ENCODE measurements at places on chromosomes 1 and 21. TPM values are rescaled to one million over a fixed set of nuclear protein-coding genes. Genes with fewer than 3 reads are reported as not detected.
A peak's percentile ranks its signal among the peaks of the same experiment; 100 is the strongest.

GRCh38 chr1:172447641-172448040, 3.8 kb upstream of the PIGC start:
- DNase-seq = peak; percentile 74
- no peaks in the 10 kb centered on the region for H3K27me3 ChIP-seq

The GIPC2 gene
- not detected for total RNA-seq

DNA sequence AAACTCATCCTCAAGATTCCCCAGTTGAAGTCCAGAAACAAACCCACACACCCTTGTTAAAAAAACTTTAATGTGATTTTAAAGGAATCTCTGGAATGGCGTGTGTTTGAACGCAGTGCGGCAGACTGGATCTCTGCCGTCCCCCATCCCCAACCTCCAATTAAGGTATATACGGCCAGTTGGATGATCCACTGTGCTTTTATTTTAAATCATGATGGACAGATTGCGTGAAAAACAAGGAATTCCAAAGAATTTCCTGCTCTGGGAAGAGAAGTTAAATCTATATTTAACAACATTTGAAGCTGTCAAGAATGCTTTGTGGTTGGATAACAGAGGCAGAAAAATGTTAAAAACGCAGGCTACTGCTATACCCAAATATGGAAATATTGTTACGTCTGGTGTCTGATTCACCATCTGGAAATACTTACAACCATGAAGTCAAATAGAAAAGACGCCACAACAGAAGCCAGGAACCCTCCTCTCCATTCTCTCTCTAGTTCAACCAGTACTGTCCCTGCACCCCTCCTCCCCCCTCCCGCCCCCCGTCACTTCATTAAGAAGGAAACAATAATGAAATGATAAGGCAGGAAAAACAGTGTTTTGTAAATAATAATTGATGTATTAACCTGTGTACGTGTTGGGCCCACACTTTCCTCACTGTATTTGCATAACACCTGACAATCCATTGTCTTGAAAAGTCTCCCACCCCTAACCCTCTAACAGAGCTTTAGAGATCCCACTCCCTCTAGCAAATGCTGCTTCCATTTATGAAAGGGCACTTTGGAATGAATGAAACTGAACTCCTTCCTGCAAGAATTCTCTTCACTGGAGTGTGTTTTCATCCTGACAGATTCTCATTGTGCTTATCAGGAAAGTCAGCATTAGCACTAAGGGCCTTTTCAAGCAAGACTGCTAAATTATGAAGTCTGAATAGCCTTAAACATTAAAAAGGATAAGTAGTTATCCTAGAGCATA, 2.0 kb upstream of the CCN1 start:
- H3K27ac ChIP-seq = no peak overlapping the region
- peaks cover 45% of the 10 kb centered on the region for H3K36me3 ChIP-seq
- peak; percentile 69 for DNase-seq
- H3K4me1 ChIP-seq = peaks cover 31% of the 10 kb centered on the region
- H3K4me3 ChIP-seq = no peak overlapping the region
- H3K27me3 ChIP-seq = no peaks in the 10 kb centered on the region

DNA sequence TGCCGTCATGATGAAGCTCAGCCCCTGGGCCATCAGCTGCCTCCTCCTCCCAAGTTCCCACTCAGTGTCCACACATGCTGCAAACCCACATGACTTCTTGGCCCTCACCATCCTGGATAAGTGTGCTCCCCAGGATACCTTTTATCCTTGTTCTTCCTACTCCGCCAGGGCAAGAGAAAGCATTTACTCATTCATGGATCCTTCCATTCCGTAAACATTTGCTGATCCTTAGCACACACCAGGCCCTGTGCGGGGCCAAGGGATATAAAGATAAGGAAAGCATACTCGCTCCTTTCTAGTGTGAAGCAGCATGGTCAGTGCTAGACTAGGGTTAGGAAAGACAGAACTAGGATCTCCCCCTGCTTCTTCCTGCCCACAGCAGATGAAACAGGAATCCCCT, 122.1 kb upstream of the HMGB4 start:
- no peak overlapping the region for H3K27ac ChIP-seq
- no peak for DNase-seq
- H3K36me3 ChIP-seq = no peaks in the 10 kb centered on the region
- no peak overlapping the region for H3K4me3 ChIP-seq

The LRRC38 gene
- total RNA-seq = not detected

DNA sequence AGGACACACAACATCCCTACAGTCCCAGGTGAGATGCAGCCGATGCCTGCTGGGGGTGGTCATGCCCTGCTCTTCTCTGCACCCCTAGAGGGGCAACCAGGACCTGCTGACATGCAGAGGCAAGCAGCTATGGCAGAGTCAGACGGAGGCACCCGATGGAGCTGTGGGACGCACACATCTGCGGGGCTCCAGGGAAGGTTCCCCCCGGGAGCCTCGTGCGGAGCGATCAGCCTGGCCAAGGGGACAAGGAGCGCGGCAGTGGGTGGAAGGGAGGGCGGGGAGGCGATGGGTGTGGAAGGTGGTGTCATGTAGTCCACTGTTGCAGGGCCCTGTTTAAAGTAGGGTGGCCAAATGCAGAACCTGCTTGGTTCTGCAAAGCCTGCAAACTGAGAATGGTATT, 143.0 kb upstream of the AJAP1 start:
- no peaks in the 10 kb centered on the region for H3K27me3 ChIP-seq
- no peak for DNase-seq
- H3K36me3 ChIP-seq = no peaks in the 10 kb centered on the region
- H3K4me3 ChIP-seq = no peak overlapping the region

DNA sequence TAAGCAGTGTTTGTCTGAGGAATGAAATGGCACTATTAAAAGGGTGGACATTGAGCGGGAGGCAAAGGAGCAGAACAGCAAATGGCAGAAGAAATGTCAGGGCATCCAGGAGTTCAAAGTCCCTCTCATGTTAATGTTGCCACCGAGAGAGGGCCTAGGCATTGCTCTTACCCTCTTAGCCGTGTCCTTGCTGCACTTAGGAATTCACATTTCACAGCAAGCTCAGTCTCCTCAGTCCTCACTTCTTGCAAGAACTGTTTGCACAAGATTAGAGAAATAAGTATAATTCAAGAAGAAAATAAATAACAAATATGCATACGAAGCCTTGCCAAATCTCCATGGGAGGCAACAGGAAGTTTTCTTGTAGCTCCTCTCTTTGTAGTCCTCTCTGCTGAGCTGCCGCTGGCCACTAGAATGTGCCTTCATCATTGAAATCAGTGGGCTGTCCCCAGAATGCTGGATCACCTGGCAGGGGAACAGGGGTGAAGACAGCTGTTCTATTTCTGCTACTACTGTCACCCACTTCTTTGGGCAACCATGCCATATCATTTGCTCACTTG, 205.8 kb downstream of the ZNF326 start:
- H3K27ac ChIP-seq = no peak overlapping the region
- no peak overlapping the region for H3K4me3 ChIP-seq
- H3K4me1 ChIP-seq = peaks cover 8% of the 10 kb centered on the region
- no peak for DNase-seq

DNA sequence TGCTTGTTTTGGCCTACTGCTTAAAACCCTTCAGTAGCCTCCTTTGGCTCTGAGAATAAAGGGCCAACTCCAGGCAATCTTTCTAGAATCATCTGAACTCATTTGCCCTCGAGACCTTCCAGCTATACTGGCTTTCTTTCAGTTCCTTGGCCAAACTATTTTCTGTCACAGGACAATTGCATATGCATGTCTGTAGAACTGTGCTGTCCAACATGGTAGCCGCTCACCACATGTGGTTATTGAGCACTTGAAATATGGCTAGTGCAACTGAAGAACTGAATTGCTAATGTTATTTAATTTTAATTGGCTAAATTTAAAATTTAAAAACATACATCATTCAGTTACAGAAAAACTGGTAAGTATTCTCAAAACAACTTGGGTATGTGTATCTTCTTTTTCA, 14.3 kb upstream of the GNL2 start:
- H3K27ac ChIP-seq = no peak overlapping the region
- no peaks in the 10 kb centered on the region for H3K27me3 ChIP-seq
- no peak overlapping the region for H3K4me3 ChIP-seq
- DNase-seq = no peak
- H3K4me1 ChIP-seq = no peaks in the 10 kb centered on the region

- H3K4me3 ChIP-seq = no peak overlapping the region
- DNase-seq = no peak
- no peaks in the 10 kb centered on the region for H3K4me1 ChIP-seq
- peaks cover 45% of the 10 kb centered on the region for H3K27me3 ChIP-seq
Observed at GRCh38 chr1:38190983-38191382, 144.4 kb upstream of the POU3F1 start.

The PPIAL4G gene
- not detected for total RNA-seq

DNA sequence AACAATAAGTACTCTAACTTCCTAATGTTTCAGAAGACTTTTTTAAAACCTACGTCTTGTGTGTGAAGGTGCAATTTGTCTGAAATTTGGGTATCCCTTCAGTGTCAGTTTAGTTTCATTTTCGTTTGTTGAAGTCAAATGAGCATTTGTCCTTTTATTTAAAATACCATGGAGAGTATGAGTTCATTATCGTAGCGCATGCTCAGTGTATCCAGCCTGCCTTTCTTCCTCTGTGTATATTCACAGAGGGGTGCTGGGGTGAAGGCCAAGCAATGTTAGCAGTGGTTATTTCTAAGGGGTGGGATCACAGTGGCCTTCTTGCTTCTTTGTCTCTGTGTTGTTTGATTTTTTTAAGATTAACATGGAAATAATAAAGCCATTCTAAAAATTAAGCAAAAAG, 43.2 kb downstream of the CNN3 start:
- no peak overlapping the region for H3K27ac ChIP-seq
- peaks cover 9% of the 10 kb centered on the region for H3K4me1 ChIP-seq
- H3K27me3 ChIP-seq = no peaks in the 10 kb centered on the region
- no peak for DNase-seq

DNA sequence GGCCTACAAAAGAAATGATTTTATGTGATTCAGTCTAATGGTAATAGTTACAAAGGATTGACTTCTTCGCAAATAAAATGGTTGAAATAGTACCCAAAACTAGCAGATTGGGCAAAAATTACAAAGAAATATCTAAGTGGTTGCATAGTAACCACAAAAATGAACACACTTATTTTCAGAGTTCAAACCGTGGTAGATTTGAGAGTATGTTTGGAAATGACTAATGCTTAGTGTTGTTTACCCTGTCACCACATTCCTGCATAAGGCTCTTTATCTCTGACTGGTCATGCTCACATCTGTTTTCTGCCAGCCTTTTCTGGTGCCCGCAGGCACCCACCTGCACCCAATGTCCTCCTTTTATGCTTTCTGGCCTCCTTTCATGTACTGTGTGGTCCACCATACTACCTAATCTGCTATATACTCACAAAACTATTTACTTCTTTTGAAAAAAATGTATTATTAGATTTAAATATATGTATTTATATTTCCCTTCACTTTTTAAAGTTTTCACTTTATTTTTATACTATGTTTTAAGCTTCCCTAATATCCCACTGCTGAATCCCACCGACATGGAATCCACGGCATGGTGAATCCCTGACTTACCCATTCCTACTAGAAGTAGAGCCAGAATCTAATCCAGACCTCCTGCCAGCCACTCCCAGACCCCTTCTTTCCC, 30.3 kb downstream of the PTPRC start:
- DNase-seq = peak; percentile 92
- H3K27me3 ChIP-seq = no peaks in the 10 kb centered on the region
- H3K36me3 ChIP-seq = peaks cover 6% of the 10 kb centered on the region
- no peak overlapping the region for H3K4me3 ChIP-seq

DNA sequence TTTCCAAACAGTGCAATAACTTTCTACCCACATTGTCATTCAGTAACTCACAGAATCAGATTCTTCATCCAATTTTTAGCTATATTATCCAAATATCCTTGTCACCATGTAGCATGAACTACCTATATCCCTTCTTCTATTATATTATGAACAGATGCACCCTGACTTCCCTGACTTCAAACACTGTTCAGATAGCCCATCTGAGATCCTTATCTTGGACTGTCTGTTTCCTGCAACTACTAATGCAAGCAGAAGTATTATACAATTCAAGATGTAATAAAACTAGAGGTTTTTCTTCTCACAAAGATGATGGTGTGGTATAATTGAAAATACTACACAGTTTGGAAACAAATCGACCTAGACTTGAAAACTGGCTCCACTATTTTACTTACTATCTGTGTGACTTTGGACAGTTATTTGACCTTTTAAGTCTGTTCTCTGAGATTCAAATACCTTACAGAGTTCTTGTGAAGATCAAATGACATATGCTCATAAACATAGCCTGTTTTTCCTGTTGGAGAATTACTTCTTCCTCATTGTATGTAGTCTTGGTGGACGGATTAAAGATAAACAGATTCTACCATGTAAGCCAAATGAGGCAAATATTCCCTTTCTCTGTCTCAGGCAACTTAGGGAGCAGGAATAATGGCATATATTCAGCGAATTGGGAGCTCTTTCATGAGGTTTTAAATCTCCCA, 407.9 kb upstream of the ZRANB2 start:
- DNase-seq = no peak
- H3K36me3 ChIP-seq = no peaks in the 10 kb centered on the region
- H3K4me3 ChIP-seq = no peak overlapping the region
- no peaks in the 10 kb centered on the region for H3K27me3 ChIP-seq
- no peak overlapping the region for H3K27ac ChIP-seq
- H3K4me1 ChIP-seq = peaks cover 6% of the 10 kb centered on the region

The ANKRD34A gene
- 3.1 TPM for total RNA-seq

- no peaks in the 10 kb centered on the region for H3K4me1 ChIP-seq
- peak overlapping the region; percentile 64 for H3K4me3 ChIP-seq
- no peaks in the 10 kb centered on the region for H3K36me3 ChIP-seq
- H3K27ac ChIP-seq = no peak overlapping the region
- no peaks in the 10 kb centered on the region for H3K27me3 ChIP-seq
Observed at GRCh38 chr1:26164036-26164860, 4.5 kb downstream of the C1orf232 start.

DNA sequence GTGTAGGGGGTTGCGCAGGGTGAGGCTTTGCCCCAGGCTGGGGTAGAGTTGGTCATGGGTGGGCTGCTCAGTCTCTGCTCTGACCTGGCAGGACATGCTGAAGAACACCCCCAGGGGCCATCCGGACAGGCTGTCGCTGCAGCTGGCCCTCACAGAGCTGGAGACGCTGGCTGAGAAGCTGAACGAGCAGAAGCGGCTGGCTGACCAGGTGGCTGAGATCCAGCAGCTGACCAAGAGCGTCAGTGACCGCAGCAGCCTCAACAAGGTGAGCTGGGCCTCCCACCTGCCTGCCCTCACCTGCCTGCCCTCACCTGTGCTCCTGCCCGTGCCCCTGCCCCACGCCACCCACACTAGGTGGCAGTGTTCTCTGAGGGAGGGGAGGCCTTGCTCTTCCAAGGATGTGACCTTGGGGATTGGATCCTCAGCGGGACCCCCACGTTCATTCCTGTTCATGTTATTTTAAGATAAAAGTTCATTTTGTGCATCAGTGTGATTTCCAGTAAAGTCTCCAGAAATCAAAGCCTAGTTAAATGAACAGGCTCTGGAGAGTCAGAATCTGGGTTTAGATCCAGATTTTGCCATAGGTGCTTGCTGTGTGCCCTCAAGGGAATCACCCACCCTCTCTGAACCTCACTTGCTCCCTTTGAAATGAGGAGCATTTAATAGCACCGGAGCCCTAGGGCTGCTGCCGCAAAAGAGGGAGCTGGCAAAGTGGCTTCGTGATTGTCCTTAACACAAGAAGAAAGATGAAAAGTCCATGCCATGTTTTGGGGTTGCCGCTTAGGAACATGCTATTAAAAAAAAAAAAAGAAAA, 87.9 kb downstream of the ARHGEF10L start:
- no peak overlapping the region for H3K27ac ChIP-seq
- H3K4me1 ChIP-seq = peaks cover 37% of the 10 kb centered on the region
- H3K27me3 ChIP-seq = no peaks in the 10 kb centered on the region
- no peak for DNase-seq
- H3K36me3 ChIP-seq = peaks cover 8% of the 10 kb centered on the region
- H3K4me3 ChIP-seq = no peak overlapping the region

GRCh38 chr1:67802565-67802964, 30.7 kb downstream of the GNG12 start:
- H3K36me3 ChIP-seq = peaks cover 13% of the 10 kb centered on the region
- DNase-seq = no peak
- H3K4me3 ChIP-seq = no peak overlapping the region
- H3K4me1 ChIP-seq = peaks cover 53% of the 10 kb centered on the region
- no peaks in the 10 kb centered on the region for H3K27me3 ChIP-seq

The GJA9 gene
- not detected for total RNA-seq
